ENCODE measurements at places on chromosomes 12 and 14.

- no peak for DNase-seq
Measured at GRCh38 chr14:25001601-25002000, 48.3 kb downstream of the STXBP6 start.

DNA sequence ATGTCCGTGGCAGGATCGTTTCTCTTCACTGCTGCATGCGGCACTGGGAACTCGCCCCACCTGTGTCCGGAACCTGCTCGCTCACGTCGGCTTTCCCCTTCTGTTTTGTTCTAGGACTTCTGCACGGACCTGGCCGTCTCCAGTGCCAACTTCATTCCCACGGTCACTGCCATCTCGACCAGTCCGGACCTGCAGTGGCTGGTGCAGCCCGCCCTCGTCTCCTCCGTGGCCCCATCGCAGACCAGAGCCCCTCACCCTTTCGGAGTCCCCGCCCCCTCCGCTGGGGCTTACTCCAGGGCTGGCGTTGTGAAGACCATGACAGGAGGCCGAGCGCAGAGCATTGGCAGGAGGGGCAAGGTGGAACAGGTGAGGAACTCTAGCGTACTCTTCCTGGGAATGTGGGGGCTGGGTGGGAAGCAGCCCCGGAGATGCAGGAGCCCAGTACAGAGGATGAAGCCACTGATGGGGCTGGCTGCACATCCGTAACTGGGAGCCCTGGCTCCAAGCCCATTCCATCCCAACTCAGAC, 1.2 kb downstream of the FOS start:
- no peak for DNase-seq

GRCh38 chr12:57549203-57549908, 488 bp upstream of the KIF5A start:
- DNase-seq = no peak

- no peak for DNase-seq
Measured at GRCh38 chr14:92601131-92601710, 87.6 kb downstream of the RIN3 start.

GRCh38 chr12:56872366-56872765, 61.8 kb downstream of the SDR9C7 start:
- DNase-seq = no peak

DNA sequence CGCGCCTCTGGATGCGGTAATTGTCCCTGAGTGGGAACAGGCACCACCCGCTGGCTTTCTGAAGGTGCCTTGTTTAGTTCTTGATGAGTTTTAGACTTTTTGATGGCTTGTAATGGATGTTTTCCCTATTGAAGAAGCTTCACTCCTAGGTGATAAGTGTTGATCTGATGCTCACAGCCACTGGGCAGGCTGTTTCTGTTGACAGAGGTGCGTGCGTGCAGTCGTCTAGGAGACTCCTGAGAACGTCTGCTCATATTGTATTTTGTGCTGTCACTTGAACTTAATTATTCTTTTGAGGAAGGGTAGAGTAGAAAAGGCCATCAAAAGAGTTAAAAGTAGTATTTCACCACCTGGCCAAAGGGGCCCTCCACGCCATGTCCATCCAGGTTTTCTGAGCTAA, 70.5 kb downstream of the EP400 start:
- DNase-seq = no peak

GRCh38 chr12:108525681-108526080, 10.6 kb downstream of the FICD start:
- peak; percentile 44 for DNase-seq

DNA sequence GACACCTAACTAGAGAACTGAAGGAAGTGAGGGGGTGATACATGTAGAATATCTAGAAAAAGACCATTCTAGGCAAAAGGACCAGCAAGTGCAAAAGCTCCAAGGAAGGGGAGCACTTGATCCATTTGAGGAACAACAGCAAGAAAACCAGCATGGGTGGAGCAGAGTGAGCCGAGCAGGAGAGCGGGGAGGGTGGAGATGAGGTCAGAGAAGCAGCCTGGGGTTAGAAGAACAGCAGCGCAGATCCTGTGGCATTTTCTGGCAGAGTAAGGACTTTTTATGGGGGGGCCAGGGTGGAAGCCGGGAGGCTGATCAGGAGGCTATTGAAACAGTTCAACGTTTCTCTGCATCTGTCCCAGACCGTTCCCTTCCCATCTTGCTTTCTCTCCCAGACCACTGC, 24.5 kb upstream of the TMCC3 start:
- DNase-seq = no peak

GRCh38 chr12:43306066-43306465, 245.9 kb downstream of the ADAMTS20 start:
- peak; percentile 28 for DNase-seq

GRCh38 chr12:96401076-96401871, 1.0 kb upstream of the CDK17 start:
- DNase-seq = peak; percentile 58

GRCh38 chr12:76265424-76266180, 82.6 kb downstream of the BBS10 start:
- DNase-seq = no peak

DNA sequence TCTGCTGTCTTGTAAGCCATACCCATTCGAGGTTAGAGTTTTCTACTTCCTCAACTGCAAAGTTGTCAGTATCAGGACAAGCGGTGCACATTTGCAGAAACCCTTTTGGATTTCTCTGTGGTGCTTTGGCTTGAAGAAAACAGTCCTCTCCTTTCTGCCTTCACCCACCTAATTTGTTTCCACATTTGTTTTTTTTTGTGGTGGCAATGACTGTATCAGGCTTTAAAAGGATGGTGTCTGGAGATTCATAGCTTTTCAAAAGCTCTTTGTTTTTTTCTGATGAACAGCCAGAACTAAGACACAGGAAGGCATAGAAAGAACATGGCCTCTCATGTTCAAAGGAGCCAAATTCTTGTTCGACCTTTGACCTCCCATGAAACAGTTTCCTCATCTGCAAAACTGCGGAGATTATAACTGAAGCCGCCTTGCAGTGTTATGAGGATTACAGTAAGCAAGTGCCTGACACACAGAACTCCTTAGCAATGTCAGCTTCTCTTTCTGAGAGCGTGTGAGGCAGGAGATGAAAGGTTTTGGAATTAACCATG, 270.6 kb upstream of the TBX3 start:
- DNase-seq = no peak

GRCh38 chr12:125166041-125166440, 100.8 kb downstream of the AACS start:
- no peak for DNase-seq

DNA sequence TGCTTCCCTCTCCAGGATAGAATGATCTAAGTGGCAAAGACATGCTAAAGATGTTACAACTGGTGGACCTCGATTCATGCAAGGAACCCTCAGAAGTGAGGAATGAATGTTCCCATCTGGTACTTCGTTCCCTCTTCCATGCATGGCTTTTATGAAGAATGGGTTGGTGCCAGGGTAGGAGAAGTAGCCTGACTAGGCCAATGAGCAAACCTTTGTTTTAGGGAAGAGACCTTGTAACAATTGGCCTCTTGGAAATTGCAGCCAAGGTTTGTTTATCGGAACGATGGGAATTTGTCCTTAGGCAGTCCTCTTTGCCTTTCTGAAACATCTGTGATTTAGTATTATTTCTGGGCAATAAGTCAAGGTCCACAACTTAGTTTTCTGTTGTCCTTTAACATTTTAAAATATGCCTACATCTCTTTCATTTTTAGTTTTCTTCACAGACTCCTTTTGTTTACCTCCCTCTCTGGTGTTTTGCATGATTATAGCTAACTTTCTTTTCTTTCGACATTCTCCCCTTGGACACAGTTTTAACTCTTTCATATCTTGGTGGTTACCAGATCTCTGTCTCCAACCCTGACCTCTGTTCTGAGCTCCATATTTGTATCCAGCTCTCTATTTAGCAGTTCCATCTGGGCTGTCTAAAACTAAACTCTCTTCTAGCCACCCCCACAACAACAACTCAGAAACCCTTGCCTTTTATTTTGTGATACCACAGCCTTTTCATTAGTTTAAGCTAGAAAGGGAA, 70.0 kb downstream of the DIP2B start:
- no peak for DNase-seq

DNA sequence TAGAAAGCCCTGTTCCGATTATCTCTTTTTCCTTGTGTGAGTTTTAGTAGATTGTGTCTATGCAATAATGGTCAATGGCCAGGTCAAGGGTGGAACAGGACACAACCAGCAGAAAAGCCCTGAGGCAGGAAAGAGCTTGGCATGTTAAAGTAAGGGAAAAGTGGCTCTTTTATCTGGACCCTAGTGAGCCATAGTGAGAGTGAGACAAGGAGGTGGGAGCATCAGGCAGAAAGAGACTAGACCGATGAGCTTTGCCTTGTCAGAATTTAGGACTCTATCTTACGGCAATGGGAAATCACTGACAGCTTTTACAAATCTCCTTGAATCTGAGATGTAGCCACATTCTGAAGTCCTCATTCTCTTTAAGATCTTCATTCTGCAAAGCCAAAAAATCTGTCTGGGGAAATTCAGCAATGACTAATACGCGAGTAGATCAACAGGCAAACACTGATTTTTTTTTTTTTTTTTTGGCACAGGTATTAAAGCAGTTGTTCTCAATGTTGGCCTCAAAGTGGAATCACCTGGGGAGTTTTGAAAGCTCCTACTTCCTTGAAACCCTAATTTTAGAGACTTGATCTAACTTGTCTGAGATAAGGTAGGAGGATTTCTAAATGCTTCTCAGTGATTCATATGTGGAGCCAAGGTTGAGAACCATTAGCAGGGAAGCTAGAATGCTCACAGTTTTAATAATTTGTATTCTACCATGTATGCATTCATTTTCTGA, 33.9 kb downstream of the TMEM19 start:
- DNase-seq = no peak

DNA sequence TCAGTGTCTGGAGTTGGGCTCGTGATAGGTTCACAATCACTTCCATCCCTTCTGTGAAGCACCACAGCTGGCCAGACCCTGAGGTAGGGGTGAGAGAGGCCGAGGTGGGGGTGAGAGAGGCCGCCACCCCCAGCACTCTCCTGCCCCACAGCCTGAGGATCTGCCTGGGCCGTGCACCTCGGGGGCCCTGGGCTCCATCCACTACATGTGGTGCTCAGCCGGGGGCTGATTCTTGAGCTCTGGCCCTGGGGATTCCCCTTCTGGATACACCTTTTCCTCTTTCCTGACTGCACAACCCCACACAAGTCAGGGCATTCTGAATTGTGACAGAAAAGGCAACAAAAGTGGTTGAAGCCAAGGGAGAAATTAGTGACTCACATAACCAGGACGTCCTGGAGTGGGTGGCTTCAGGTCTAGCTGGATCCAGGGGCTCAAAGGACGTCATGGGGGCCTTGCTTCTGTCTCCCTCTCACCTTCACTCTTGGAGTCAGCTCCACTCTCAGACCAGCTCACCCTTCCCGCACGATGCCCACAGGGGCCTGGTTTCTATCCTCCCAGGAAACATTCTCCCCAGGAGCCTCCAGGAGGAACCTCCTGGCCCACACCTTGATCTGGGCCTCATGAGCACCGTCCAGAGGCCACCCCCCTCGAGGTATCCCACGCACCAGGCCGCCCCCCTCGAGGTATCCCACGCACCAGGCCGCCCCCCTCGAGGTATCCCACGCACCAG, 12.1 kb upstream of the FBRSL1 start:
- no peak for DNase-seq

DNA sequence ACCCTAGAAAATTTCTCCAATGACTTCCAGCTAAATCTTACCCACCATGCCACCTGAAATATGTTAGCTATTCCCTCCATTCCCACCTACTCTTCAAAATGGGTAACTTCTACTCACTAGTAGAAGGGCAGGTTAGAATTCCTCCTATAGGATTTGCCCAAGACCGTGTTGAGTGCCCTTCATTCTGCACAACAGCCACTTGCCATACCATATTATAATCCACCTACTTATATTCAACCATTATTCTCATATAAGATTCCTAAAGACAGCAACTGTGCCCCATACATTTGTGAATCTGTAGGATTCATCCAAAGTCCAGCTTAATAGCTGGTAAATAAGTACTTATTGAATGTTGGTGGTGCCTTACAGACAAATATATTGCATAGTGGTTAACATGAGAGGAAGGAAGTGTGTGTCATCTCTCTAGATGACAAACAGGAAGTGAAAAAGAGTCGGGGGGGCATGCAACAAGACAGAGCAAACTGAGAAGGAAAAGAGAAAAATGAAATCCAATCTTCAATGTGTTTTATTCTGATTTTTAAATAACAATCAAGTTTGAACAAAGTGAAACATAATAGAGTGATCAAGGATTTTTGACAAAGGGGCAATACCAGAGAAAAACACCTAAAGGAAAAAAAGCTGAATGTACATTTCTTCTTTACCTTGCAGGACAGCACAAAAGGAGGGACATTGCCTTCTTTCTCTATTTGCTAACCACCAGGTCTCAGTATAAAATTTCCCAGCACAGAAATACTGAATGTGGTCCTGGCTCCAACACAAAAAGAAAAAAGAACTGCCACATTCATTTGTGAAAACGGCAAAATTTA, 389.3 kb upstream of the USP15 start:
- DNase-seq = no peak

DNA sequence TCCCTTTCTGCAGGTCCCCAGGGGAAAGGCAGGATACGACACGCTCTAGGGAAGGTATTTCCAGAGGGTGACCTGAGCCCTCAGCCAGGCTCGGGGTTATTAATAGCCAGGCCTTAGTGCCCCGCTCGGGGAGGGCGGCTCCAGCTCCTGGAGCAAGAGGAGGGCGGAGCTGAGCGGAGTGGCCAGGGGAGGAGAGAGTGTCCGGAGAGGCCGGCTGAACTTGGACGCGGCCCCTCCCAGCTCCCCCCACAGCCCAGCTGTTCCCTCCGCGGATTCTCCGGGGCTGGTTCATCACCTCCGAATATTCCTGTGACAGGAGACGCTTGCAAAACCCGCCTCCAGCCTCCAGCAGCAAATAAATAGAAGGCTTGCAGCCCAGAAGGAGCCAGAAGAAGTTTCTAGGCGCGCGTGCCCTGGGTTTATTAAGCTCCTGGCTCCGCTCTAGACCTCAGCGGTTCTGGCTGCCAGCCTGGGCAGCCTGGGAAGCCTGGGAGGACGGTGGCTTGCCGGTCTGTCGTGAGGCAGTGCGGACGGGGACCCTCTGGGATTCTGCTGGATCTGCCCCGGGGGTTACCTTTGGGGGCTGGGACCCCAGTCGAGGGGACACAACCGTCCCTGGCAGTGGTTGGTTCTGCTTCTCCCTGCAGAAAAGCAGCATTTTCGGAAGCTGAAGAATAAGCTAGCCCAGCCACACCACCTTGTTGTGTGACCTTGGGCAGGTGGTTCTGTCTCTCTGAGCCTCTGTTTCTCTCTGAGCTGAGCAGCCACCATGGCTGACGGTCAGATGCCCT, at the start of gene HSPB8:
HSPB8 (plus strand) TSS at position 388 of the 791 bp plus-strand sequence; CDS start at position 770, 382 bp downstream.
- DNase-seq = peak; percentile 83

DNA sequence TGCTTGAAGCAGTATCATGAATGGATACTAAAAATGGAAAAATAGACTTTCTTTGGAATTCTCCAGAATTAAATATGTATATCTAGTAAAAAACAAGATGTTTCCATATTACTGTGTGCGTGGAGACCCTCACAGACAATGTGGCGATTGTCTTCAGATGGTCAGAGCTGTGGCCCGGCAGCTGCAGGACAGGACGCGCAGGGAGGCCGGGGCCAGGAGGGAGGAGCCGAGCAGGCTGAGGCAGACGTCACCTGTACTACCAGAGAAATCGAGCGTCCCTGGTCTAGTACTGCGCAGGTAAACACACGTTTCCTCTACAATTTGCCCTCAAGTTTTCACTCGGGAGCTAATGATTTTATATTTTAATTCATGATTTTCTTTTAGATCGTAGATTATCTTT, 22.8 kb downstream of the DDX51 start:
- no peak for DNase-seq
